ENCODE measurements at places on chromosomes 2 and 18.

DNA sequence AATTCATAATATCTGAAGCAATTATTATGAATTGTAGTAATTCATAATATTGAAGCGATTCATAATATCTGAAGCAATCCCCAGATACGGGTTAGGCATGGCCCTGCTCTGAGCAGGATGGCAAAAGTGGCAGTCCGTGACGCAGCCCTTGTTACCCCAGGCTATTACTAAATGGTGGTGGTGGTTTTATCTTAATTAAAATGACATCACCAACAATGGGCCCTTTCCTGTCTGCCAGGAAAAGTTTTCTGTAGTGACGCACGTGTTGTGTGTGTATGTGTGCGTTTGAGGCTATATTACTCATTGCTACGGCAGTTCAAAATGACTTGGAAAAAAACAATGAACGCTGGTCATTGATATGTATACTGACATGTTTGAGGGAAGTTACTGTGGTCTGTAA lies 10.6 kb upstream of the MOCOS start:
- no peak for DNase-seq

GRCh38 chr2:195477248-195477995 lies 179.6 kb upstream of the SLC39A10 start:
- DNase-seq: no peak

DNA sequence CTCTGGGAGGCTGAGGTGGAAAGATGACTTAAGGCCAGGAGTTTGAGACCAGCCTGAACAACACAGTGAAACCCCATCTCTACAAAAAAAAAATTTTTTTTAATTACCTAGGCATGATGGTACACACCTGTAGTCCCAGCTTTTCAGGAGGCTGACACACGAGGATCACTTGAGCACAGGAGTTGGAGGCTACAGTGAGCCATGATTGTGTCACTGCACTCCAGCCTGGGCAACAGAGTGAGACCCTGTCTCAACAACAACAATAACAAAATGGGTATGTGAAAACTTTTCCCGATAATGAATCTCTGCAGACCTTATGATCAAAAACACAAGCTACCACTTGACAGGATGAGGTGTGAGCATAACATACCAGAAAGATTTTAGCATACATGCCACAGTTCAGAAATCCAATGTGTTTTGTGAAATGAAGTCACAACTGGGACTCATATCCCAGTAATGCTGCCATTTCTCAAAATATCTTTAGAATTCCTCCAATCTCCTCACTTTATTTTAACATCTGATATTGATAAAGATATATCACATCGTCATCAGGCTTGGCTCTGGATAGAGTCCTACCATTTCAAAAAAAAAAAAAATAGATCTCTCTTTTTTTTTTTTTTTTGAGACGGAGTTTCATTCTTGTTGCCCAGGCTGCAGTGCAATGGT lies 74.0 kb upstream of the PELI1 start:
- no peak for DNase-seq

GRCh38 chr18:39841482-39842365 lies 2113.3 kb upstream of the PIK3C3 start:
- DNase-seq: no peak
